ENCODE measurements at places on chromosomes 3 and 15. TPM values are rescaled to one million over a fixed set of nuclear protein-coding genes. Genes with fewer than 3 reads are reported as not detected.

The HRG gene
- not detected for total RNA-seq

The THRB gene
- total RNA-seq = under 0.01 TPM

The IL20RB gene
- 0.56 TPM for total RNA-seq

The SLC9C1 gene
- total RNA-seq = not detected

The PCSK6 gene
- not detected for total RNA-seq
